HuH-7.5 (cell line): ENCODE measurements at places on chromosomes 12 and 14.

DNA sequence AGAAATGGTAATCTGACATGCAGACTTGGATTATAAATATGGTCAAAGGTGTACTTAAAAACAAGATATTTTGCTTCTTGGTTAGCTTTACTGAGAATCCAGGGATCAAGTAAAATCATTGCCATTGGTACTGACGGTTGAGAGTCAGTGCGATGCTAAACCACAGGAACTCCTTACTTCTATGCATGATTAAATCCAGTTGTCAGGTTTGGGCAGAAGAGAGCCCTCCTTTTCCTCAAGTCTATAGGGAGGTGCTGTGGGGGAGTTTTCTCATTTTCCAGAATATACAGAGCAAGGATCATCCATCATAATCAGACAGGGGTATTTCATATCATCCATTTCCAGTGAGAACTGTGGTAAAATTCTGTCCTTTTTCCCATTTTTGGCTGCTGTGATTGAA is 839.1 kb downstream of the NRXN3 start:
- DNase-seq = no peak

GRCh38 chr12:56450241-56450640 is 1.0 kb upstream of the TIMELESS start:
- DNase-seq = no peak

DNA sequence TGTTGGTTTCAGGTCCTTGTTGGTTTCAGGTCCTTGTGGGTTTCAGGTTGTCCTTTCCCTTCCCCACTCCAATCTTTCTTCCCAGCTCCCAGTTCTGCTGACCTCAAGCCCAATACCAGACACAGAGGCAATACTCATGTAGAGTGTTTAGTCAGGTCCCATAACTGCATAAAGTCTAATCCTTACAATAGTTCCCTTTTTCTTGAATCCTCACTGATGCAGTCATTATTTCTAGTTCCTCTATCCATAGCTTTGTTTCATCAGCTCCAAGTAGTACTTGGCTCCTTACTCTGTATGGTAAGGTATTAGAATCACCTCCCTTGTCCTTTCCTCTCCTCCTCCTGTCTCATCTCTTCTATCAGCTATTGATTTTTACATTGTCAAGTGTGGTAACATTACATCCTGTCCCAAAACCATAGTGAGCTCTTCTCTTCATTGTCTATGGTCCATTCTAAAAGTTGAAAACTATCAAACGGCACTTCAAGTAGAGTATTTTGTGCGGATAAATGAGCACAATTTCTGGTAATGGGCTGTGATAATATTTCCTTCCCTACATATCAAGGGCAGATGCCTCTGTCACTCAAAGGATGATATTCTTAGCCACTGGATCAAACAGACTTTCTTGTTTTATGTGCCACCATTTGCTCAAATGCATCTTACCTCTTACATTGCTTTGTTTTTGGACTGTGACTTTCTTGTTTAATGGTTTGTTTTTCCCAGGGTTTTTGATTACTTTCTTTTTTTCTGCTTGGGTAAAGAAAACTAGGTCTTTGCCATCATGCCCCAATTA is 57.2 kb upstream of the JDP2 start:
- DNase-seq = no peak

- no peak for DNase-seq
Measured at GRCh38 chr12:21528953-21529352, 2.9 kb downstream of the SPX start.
